ENCODE measurements at places on chromosomes 12 and 14.

DNA sequence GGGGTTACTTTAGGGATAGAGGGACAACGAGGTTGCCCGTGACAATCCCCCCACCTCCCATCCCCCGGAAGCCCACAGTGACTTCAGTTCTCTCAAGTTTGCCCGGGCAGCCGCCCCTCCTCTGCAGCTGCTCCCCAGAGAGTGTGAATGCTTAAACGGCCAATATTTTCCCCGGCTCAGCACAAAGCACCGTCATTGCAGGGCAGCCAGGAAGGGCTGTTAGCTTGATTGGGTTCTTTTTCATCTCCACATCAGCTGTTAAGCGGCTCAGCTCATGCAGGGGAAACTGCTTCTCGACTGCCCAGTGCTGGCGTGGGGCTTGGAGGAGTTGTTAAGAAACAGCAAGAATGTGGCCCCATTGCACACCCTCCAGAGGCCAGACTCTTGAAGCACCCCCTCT lies 120.5 kb upstream of the NCOR2 start:
- no peak for DNase-seq
- H3K36me3 ChIP-seq = no peaks in the 10 kb centered on the region
- H3K27ac ChIP-seq = no peak overlapping the region
- peaks cover 16% of the 10 kb centered on the region for H3K4me1 ChIP-seq
- H3K4me3 ChIP-seq = no peak overlapping the region

GRCh38 chr12:52280796-52281560 lies 6.5 kb downstream of the KRT86 start:
- H3K27ac ChIP-seq = peak overlapping the region; percentile 76
- no peaks in the 10 kb centered on the region for H3K36me3 ChIP-seq
- H3K4me1 ChIP-seq = peaks cover 48% of the 10 kb centered on the region
- peak; percentile 62 for DNase-seq

- H3K36me3 ChIP-seq = peaks cover 15% of the 10 kb centered on the region
- H3K27me3 ChIP-seq = no peaks in the 10 kb centered on the region
- DNase-seq = no peak
- no peak overlapping the region for H3K4me3 ChIP-seq
- H3K4me1 ChIP-seq = no peaks in the 10 kb centered on the region
Measured at GRCh38 chr12:112183141-112184021, 58.0 kb downstream of the TRAFD1 start.

- no peaks in the 10 kb centered on the region for H3K27me3 ChIP-seq
- H3K4me1 ChIP-seq = no peaks in the 10 kb centered on the region
- no peak overlapping the region for H3K27ac ChIP-seq
- H3K36me3 ChIP-seq = no peaks in the 10 kb centered on the region
- DNase-seq = no peak
Measured at GRCh38 chr12:4356041-4356327, 23.5 kb downstream of the FGF23 start.

DNA sequence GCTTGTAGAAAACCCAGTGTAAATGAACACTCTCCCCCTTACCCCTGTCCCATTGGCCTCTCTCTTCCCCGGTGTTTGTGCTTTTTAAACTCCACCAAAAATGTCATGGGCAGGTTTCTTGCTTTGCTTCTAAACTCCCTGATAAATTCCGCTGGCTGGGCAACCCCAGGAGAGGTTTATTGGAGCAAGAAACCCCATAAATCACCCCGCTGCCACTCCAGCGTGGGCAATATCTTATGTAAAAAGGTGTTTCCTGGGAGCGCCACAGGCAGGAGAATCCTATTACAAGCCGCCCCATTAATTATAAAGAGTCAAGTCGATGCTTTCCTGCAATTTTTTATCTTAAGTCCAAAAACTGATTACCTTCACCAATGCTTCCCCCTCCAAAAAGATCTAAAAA lies 22.8 kb downstream of the LHX5 start:
- no peaks in the 10 kb centered on the region for H3K36me3 ChIP-seq
- H3K4me3 ChIP-seq = no peak overlapping the region
- no peaks in the 10 kb centered on the region for H3K27me3 ChIP-seq
- no peak for DNase-seq
- H3K4me1 ChIP-seq = no peaks in the 10 kb centered on the region

- no peaks in the 10 kb centered on the region for H3K4me1 ChIP-seq
- H3K27ac ChIP-seq = no peak overlapping the region
- no peaks in the 10 kb centered on the region for H3K36me3 ChIP-seq
- no peak overlapping the region for H3K4me3 ChIP-seq
- DNase-seq = no peak
- H3K27me3 ChIP-seq = no peaks in the 10 kb centered on the region
Measured at GRCh38 chr12:30263434-30263833, 432.2 kb downstream of the IPO8 start.

DNA sequence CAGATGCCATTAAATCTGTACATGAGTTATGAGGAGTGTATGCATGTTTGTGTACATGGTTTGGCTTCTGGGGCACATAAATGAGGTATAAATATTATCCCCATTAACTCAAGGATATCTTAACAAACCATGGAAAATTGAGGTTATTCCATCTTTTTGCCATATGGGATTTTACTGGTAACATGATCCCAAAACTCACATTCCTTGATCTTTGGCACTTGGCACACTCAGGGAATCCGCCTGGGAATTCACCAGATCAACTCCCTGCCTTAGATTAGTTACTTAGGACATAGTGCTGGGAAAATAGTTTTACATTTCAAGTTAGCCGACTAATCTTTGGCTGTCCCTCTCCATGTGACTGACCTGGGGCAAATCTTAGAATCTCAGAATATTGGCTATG lies 16.9 kb downstream of the CDKN1B start:
- H3K36me3 ChIP-seq = no peaks in the 10 kb centered on the region
- peaks cover 27% of the 10 kb centered on the region for H3K4me1 ChIP-seq
- H3K27me3 ChIP-seq = no peaks in the 10 kb centered on the region
- no peak for DNase-seq
- no peak overlapping the region for H3K4me3 ChIP-seq

DNA sequence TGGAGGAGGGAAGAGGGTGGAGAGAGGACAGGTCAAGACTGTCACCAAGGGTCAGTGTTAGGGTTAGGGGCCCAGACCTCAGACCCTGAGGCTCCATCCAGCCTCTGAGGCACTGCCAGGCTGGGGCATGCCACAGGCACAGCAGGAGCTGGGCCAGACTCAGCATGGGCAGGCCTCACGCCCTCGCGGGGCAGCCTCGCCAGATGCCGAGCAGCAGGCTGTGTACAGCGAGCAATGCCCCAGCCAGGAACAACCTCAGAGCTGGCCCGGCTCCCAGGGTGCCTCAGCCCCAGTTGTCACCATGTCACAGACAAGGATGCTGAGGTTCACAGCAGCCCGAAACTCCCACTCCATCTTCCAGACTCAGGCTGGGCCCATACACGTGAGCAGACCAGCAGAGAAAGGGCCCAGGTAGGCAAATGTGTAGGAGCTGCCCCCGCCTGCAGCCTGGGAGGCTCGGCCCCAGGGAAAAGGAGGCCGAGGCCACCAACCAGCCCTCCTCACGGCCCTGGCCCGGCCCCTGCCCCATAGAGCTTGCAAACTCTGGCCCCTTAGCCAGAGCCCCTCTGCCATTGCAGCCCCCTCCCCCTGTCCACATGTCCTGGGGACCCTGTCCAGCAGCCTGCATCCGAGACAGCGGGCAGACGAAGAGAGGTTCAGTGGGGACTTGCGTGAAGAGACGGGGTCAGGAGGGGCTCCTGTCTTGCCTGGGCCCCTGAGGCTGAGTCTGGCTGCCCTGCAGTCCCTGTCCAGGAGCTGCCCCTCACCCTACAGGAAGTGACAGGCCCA lies 7.5 kb downstream of the C14orf180 start:
- H3K4me3 ChIP-seq = no peak overlapping the region
- DNase-seq = peak; percentile 16
- no peaks in the 10 kb centered on the region for H3K27me3 ChIP-seq
- H3K27ac ChIP-seq = no peak overlapping the region
- H3K36me3 ChIP-seq = no peaks in the 10 kb centered on the region
- peaks cover 12% of the 10 kb centered on the region for H3K4me1 ChIP-seq

GRCh38 chr14:65954942-65955341 lies 531.2 kb upstream of the CCDC196 start:
- H3K27me3 ChIP-seq = no peaks in the 10 kb centered on the region
- H3K4me3 ChIP-seq = no peak overlapping the region
- no peak for DNase-seq
- no peak overlapping the region for H3K27ac ChIP-seq

GRCh38 chr14:61648377-61648776 lies 46.9 kb upstream of the HIF1A start:
- no peak overlapping the region for H3K4me3 ChIP-seq
- DNase-seq = no peak
- no peaks in the 10 kb centered on the region for H3K4me1 ChIP-seq
- no peaks in the 10 kb centered on the region for H3K36me3 ChIP-seq
- H3K27me3 ChIP-seq = no peaks in the 10 kb centered on the region

DNA sequence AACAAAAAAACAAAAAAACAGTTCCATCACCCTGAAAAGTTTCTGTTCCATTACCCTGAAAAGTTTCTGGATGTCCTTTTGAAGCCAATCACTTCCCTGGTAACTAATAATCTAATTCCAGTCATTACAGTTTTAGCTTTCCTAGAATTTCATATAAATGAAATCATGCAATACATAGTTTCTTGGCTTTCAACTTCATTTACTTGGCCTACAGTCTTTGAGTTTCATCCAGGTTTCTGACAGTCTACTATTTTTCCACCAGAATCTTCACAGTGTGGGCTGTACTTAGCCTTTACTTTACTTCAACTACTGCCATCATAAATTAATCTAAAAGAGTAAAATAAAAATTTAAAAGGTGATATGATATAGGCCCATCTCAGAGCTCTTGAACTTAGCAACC lies 55.5 kb downstream of the RPS6KA5 start:
- H3K36me3 ChIP-seq = no peaks in the 10 kb centered on the region
- peaks cover 21% of the 10 kb centered on the region for H3K4me1 ChIP-seq
- H3K4me3 ChIP-seq = no peak overlapping the region
- no peak overlapping the region for H3K27ac ChIP-seq
- no peak for DNase-seq
- H3K27me3 ChIP-seq = no peaks in the 10 kb centered on the region

GRCh38 chr12:46153268-46153872 lies 115.5 kb downstream of the SLC38A1 start:
- no peaks in the 10 kb centered on the region for H3K27me3 ChIP-seq
- H3K27ac ChIP-seq = no peak overlapping the region
- H3K36me3 ChIP-seq = no peaks in the 10 kb centered on the region
- DNase-seq = no peak
- no peaks in the 10 kb centered on the region for H3K4me1 ChIP-seq

DNA sequence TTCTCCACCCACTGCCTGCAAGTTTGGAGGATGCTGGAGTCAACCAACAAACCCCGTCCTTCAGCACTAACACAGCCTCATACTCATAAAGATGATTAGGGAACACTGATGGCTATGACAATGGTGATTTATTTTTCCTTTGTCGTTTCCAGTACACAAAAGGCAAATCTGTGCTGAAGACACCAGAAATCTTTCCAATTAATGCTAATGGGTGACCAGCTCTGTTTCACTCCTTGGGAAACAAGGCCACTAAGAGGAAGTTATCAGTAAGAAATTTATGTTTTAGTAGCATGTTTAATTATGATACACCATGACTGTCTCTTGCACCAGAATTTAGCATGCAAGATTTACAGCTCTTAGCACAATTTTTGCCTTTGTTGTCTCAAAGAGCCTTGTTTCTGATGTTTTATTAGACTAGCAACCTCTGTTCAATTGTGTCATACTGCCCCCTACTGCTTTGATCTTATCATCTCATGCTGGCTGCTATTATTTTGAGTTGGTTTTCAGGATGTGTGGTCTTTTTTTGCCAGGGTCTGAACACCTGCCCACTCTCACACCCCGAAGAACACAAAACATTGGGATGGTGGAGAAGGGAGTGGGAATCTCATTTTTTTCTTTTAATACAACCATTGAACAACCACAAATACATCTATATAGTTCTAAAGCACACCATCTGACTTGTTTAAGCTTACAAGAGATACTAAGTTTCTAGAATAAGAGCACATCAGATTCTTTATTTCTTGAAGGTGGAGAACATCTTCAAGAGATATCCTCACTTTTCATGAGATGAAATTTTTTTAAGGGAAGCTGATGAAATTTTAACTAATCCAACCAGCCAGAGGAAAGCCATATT lies 160.9 kb downstream of the SPTSSA start:
- H3K27ac ChIP-seq = no peak overlapping the region
- DNase-seq = peak; percentile 15
- H3K4me1 ChIP-seq = peaks cover 14% of the 10 kb centered on the region
- H3K4me3 ChIP-seq = no peak overlapping the region
- no peaks in the 10 kb centered on the region for H3K36me3 ChIP-seq

All from body of pancreas (tissue), 4 donors.